ENCODE measurements at places on chromosomes 7 and 10.

- no peak for DNase-seq
These were observed 337.3 kb downstream of the WDR37 start for GRCh38 chr10:1393481-1393880.

- no peak for DNase-seq
These were observed 77.5 kb downstream of the SLC25A13 start for GRCh38 chr7:96244244-96244991.

GRCh38 chr7:128676665-128677064 lies 4.6 kb downstream of the GARIN1A start:
- DNase-seq = no peak

DNA sequence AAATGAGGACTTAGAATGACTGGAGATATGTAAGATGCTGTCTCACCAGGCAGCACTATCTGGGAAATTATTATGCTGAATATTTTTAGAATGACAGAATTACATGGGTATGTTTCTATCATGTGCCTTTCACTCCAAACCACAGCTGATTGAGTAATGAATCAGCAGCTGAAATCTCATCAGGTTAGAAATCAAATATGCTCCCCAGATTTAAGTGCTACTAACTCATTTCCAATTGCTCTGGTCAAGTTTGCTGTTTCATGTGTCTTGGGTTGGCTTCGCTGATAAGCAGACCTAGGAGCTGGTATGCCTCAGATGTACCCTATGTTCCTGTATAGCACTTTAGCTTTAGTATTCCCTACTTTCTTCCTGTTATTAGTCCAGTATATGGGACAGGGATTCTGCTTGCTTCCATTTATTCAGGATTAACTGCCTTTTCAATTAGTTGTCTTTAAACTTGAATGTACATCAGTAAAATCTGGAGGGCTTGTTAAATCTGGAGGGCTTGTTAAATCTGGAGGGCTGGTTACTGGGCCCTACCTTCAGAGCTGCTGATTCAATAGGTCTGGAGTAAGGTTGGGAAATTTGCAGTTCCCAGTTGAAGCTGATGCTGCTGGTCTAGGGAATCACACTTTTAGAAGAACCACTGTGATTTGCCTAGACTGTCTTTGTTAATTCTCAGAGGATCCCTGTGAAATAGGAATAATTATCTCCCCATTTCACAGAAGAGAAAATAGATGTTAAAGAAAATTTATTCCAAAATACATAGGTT lies 172.9 kb downstream of the DKK1 start:
- no peak for DNase-seq

GRCh38 chr7:90532231-90532929 lies 62.9 kb downstream of the PTTG1IP2 start:
- DNase-seq = no peak

- DNase-seq = no peak
These were observed 493.6 kb downstream of the RPS24 start for GRCh38 chr10:78527296-78527695.

DNA sequence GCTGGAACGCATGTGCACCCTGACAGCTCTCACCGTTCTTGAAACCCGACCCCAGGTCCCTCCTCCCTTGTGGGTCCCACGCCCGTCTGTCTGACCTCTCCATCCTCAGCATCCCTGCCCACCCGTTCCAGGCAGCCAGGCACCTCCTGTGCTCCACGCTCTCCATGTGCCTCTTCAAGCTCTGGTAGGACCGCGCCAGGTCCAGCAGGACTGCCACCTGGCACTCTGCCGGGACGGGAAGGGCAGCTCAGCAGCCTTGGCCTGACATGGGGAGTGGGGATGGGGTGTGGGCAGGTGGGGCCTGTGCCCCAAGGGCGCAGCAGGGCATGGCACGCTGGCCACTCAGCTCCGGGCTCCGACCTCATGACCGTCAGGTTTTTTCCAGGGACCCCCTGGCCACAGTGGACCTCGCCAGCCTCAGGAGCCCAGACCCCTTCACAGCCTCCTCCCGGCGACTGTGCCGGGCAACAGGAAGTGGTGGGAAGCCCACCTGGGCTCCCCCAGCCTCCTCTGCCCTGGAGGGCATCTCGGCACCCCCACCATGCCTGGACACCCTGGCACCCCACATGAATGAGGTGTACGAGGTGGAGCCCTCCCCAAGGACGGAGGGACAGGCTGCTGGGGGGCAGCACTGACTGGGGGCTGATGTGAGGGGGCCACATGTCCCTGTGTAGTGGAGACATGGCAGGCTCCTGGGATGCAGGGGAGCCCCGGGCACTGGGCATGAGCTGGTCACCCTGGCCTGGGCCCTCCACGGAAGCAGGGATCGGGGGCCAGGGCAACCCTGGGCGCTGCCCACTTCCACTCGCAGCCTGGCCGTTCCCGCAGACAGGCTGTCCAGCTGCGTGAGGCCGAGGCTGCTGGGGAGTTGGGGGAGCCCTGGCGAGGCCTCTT lies 25.1 kb upstream of the NKX6-2 start:
- no peak for DNase-seq

DNA sequence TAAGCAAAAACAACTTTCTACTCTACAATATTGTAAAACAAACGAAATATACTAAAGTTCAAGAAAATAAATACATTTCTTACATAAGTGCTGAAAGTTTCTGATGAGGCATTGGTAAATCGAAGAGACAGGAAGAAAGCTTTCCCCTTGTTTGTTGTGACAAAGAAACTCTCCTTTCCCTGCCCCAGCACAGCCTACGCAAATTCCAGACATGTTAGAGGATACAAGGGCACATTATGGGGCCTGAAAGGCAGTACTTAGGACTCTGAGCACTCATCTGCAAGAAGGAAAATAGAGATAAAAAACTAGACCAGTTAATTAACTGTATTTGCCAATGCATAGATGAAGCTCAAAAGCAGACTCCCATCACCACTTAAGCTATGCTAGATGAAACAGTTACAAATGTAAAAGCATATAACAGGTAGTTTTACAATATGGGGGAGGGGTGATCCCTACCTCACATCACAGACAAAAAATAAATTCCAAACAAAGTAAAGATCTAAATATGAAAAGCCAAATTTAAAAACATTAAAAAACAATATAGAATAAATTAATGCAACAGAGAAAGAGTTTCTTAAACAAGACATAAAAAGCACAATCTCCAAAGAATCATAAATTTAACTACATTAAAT lies 21.8 kb downstream of the ARHGAP19 start:
- DNase-seq = no peak

DNA sequence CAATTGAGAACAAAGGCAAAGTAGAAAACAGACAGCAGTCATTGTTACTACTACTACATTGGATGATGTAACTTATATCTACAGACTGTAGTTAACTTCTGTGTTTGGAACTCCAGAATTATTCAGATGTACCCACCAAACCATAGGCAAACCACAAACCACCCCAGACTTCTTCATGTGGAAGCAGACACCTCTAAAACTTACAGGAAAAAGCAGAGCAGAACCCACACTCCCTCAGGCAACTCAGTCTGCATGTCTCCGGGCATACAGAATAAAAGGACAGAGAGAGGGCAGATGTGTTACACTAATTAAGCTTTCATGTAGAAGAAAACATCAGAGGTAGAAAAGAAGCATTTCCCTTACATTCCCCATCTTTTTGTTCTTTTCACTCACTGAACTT lies 9.0 kb downstream of the LSM5 start:
- DNase-seq = no peak

DNA sequence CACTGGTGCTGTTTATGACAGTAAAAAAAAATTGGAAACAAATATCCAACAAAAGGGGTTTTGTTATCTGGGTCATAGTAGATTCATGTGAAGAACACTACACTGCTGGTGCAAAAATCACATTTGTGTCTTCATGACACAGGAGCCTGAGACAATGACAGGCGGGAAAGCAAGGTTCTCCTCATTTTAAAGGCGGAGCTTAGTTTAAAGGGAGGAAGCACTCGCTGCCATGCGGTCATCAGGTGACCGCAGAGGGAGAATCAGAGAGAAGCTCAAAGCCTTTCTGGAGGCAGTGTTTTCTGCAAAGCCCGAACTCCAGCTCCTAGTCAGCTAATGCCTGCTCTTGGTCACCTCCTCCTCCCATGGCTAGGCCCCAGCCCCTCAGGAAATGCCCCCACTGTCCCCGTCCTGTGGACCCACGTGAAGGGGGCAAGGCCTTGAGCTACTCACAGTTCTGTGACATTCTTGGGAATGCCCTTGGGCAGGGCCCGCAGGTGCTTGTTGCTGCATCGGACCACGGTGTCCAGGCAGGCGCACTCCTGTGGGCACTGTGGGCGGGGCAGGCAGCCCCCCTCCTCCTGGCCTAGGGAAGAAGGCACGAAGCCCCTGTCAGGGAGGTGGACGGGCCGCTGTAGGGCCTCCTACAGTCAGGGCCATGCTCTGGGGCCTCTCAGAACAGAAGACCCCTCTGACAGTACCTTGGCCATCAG lies 146.1 kb downstream of the SLIT1 start:
- DNase-seq = no peak

- DNase-seq = peak; percentile 60
These were observed 570 bp downstream of the TBC1D12 start for GRCh38 chr10:94402843-94403379.

- no peak for DNase-seq
These were observed 136.0 kb downstream of the MYOF start for GRCh38 chr10:93346108-93346507.

DNA sequence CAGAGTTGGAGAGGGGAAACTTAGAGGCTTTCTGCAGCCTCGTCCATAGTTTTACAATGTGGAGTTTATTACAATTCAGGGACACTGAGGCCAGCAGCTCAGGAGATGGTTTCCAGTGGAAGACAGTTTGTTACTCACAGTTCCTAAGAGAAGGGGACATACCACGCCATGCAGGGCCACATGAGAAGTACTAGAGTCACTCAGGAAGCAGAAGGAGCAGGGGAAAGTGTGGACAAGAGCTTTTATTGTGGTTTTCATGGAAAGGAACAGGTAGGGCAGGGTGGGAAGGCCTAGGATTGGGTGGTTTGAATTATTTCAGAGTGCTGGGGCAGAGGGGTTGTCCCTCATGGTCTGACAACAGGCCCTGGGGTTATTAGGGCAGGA lies 292.1 kb upstream of the IGFBP3 start:
- DNase-seq = no peak

DNA sequence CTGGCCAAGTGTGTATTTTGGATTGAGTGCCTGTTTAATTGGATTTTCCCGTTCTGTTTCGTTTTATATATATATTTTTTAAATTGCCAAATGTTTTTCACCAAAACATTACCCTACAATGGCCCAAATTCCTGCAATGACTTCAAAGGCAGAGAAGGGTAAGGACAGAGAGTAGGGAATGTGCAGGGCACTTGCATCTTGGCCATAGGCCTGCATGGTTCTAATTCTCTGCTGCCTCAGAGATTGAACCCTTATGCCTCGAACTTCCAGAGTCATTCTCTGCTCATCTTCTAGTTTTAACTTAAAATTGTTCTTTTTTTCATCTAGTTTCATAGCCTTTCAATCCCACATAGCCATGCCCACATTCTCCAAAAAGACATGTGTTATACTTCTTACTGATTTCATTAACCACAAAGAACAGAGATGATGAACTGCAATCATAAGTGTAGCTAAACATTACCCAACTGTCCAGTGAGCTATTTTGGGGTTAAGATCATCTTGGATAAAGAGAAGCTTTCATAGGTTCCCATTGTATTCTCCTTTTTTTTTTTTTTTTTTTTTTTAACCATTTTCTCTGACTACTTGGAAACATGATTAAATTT lies 177.6 kb downstream of the PLXDC2 start:
- DNase-seq = no peak

- DNase-seq = no peak
These were observed 98.5 kb downstream of the CHN2 start for GRCh38 chr7:29292886-29293658.

- no peak for DNase-seq
These were observed 14.8 kb downstream of the YKT6 start for GRCh38 chr7:44215531-44215930.

DNA sequence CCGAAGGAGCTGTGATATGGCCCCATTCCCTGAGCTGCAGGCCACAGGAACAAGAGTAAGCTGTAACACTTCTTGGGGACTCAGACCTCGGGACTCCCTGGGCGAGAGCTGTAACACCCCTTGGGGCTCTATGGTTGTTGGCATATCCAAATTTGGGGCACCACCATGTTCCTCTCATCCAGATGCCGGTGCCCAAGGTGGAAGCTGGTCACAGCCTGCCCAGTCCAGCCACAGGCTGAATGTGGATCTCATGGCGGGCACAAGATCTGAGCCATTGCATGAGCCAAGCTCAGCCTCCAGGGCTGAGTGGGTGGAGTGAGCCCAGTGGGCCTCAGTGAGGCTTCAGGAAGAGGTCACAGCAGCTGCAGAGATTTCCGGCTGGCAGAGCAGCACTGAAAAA lies 78.9 kb downstream of the TMEM106B start:
- DNase-seq = no peak

GRCh38 chr7:1843921-1844335 lies 173.9 kb downstream of the ELFN1 start:
- no peak for DNase-seq

DNA sequence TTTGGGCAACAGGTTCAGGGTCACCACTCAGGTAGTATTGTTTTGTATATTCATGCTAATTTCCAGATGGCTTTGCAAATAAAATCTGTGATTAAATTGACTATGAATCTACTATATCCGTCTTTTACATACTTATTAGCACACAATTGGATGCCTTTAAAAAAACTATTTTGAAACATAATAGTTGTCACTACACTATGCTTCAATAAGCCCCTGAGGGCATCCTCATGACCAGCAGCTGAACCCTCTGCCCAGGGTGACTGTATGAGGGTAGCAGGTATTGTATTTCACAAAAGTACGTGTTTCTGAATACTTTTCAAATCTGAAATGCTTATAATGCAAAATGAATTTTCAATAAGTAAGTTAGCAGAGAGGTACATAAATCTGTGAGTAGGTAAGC lies 97.3 kb downstream of the DNAH11 start:
- no peak for DNase-seq

DNA sequence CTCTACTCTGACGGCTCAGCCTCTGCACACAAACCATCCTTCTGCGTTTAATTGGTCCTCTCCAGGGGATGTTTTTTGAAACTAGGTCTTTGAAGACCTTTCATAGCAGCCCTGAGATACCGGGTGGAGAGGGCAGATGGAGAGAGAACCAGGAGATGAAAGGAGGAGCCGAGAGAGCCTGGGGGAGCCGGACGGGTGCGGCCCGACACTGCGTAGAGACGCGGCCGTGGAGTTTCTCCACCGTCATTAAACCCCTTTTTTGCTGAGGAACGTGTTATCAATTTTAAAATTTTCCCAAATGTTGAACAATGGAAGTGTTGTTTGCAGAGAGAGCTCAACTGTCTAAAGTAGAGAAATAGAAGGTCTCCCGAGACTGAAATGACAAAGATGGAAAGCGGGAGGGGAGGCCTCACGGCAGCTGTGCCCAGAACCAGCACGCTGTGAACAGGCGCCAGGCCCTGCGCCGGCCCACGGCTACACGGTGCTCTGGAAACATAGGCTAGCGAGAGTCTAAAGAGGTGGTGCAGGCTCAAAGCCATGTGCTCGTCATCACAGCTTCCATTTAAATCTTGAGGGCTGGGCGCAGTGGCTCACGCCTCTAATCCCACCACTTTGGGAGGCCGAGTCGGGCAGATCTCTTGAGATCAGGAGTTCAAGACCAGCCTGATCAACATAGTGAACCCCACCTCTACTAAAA lies 307.0 kb downstream of the PTPRN2 start:
- no peak for DNase-seq

GRCh38 chr7:95669513-95669912 lies 73.2 kb upstream of the PDK4 start:
- DNase-seq = no peak

GRCh38 chr7:35969066-35969465 lies 168.2 kb downstream of the SEPTIN7 start:
- no peak for DNase-seq

All from ELF-1 (cell line).